ENCODE measurements at places on chromosomes 6 and 20. TPM values are rescaled to one million over a fixed set of nuclear protein-coding genes. Genes with fewer than 3 reads are reported as not detected.

The MROH8 gene
- 5.9 TPM for total RNA-seq

The GGTLC1 gene
- total RNA-seq: not detected

The CRISP2 gene
- not detected for total RNA-seq

The PGBD1 gene
- total RNA-seq: 1.9 TPM

The XKR7 gene
- 0.12 TPM for total RNA-seq

The FILIP1 gene
- not detected for total RNA-seq

The MRPL18 gene
- total RNA-seq: 44.7 TPM

GRCh38 chr6:108105571-108105970 lies 31.0 kb upstream of the OSTM1 start:
- DNase-seq: no peak

GRCh38 chr6:98215531-98215930 lies 618.8 kb upstream of the POU3F2 start:
- DNase-seq: no peak

GRCh38 chr6:111291336-111292259 lies 191.4 kb downstream of the REV3L start:
- DNase-seq: no peak

- DNase-seq: no peak
These were observed 43.9 kb downstream of the INSM1 start for GRCh38 chr20:20411836-20412235.

GRCh38 chr6:135753196-135753595 lies 98.3 kb upstream of the PDE7B start:
- DNase-seq: no peak

DNA sequence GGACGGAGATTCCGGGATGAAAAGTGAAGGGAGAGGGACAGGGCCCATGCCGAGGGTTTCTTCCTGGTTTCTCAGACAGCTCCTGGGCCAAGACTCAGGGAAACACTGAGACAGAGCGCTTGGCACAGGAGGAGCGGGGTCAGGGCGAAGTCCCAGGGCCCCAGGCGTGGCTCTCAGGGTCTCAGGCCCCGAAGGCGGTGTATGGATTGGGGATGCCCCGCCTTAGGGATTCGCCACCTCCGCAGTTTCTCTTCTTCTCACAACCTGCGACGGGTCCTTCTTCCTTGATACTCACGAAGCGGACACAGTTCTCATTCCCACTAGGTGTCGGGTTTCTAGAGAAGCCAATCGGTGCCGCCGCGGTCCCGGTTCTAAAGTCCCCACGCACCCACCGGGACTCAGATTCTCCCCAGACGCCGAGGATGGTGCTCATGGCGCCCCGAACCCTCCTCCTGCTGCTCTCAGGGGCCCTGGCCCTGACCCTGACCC lies 55.0 kb upstream of the HLA-A start:
- DNase-seq: peak; percentile 25

DNA sequence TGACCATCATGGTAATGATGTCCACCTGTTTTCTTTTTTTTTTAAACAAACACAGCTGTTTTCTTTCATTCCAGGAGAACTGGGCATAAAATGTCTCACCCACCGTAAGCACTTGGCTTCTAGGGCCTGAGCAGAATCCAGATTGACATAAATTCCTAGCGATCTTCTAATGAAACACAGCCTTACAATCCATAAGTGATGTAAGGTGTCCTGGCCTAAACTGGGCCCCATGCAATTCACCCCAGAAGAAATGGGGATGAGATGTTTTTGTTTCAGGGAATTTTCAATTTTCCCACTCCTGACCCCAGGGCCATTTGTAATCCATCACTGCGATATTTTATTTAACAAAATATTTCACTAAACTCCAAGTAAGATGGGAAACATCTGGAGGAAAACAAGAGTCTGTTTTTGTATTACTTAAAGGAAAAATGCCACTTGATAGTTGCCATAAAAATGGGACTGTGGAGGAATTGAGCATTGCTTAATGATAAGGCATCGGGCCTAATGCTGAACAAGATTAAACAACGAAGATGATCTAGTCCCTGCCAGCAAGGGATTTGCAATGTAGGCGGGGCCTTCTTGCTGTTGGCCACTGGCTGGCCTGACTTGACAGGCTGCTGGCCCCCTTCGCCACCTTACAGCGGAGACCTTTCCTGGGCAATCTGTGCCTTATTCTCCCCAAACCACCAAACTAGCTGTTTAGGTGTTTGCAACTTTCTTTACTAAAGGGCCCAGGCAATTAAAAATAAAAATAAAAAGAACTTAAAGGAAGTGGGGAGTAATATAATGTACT lies 183.7 kb downstream of the CD109 start:
- DNase-seq: no peak

DNA sequence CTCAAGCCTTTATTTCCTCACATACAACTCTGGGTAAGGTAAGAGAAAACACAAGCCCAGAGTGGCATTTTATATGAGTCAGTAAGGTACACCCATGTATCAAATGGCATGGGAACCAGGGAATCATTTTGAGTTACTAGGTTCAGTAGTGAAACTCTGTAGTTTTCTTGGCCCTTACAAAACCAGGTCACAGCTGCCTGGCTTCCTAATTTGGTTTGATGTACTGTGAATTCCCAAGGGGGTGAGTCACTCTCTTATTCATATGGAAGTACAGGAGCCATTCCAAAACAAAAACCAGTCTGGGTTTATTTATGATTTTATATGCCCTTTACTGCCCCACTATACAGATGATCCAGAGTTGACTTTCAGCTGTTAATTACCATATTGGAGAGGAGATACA lies 70.7 kb downstream of the PDE7B start:
- DNase-seq: no peak

DNA sequence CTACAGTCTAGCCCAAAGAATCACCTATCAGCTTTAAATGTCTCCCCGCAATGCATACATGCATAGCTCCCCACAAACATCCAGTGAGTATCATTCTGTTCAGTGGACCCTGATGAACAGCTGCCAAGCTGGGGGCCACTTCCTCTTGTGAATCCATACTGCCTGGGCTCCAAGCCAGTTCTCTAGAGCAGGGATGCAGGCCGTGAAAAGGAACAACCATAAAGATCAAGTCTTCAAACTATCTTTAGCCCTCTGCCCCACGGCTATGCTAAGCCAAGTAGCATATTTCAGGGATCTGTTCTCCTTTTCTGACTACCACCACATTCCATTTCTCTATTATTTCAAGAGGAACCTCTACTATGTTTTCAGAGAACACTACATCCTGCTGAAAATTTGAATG lies 191.7 kb upstream of the BTBD3 start:
- DNase-seq: no peak

DNA sequence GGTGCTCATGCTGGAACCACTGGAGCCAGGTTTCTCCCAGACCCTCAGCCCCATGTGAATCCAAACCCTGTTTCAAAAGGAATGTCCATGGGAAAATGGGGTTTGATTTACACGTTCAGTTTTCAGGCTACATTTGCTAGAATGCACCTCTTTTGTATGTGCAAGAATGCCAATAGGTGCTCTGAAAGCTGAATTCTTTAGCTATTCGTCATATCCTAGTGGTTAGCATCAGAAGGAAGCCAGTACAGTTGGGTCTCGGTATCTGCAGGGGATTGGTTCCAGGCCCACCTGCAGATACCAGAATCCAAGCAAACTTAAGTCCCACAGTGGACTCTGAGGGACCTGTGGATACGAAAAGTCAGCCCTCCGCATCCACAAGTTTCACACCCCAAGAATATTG lies 93.4 kb downstream of the UST start:
- DNase-seq: no peak

- DNase-seq: no peak
These were observed 48.6 kb downstream of the SLC2A10 start for GRCh38 chr20:46757754-46758678.

DNA sequence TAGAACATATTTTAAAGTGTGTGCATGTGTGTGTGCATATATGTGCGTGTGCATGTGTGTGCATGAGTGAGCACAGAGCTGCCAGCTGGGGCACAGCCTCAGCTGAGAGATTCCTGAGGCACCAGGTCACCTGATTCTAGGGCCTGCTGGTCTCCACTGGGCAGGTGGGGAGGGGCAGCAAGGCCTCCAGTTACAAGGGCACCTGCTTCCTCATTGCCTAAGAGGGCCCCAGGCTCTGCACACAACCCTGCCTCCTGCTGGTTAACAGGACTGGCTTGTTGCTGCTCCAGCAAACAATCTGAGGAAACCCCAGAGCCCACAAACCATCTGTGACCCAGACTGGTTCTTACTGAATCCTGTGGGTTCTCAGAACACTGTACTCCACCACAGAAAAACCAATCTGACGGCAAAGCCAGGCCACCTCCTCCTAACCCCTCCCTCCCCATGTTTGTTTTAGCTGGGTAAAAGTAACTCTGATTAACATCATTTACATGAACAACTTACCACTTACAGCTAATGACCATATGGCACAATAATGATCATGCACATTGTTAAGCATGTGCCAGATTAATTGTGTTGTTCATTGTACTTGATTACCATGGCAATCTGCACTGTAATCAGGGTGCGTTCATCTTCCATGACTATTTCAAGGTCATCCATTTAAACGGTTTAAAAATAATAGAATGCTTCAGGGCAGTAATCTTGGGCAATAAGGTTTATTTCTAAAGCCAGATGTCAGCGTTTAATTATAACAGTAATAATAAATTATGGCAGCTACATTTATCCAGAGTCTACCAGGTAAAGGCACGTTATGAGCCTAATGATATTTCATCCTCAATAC lies 23.1 kb upstream of the UBE2J1 start:
- DNase-seq: no peak

GRCh38 chr6:22068561-22069305 lies 228.1 kb downstream of the PRL start:
- DNase-seq: no peak

DNA sequence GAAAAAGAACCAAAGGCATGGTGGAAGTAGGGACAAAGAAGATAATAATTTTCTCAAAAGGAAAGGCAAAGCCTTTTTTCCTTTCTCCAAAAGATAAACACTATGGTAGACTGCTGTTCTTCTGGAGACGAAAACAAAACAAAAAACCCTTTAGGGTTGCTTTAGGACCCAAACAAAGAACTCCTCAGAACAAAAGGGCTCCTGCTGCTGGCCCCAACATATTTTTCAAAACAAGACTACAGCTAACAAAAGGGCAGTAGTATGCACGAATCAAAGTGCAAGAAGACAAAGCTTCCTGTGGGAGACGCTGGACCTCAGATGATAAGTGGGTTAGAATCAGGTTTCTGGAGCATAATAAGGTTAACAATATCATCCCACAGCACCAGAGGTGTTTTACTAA lies 15.8 kb downstream of the NCOA5 start:
- no peak for DNase-seq

DNA sequence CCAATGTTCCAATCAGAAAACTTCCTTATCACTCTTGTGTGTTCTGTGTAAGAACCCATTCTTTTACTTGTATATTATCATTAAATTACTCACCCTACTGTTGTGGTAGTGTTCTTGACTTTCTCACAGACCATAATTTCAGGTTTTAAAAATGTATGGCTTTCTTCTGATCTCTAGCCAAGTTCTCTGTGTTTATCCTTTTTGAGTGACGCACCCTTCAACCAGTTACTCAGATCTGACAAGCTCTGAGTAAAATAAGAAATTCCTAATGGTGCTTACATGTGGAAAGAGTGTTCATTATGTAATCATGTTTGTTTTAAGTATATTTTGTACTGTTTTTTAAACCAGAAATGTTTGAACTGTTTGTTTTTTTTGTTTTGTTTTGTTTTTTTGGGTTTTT lies 11.0 kb downstream of the TBPL1 start:
- DNase-seq: no peak

DNA sequence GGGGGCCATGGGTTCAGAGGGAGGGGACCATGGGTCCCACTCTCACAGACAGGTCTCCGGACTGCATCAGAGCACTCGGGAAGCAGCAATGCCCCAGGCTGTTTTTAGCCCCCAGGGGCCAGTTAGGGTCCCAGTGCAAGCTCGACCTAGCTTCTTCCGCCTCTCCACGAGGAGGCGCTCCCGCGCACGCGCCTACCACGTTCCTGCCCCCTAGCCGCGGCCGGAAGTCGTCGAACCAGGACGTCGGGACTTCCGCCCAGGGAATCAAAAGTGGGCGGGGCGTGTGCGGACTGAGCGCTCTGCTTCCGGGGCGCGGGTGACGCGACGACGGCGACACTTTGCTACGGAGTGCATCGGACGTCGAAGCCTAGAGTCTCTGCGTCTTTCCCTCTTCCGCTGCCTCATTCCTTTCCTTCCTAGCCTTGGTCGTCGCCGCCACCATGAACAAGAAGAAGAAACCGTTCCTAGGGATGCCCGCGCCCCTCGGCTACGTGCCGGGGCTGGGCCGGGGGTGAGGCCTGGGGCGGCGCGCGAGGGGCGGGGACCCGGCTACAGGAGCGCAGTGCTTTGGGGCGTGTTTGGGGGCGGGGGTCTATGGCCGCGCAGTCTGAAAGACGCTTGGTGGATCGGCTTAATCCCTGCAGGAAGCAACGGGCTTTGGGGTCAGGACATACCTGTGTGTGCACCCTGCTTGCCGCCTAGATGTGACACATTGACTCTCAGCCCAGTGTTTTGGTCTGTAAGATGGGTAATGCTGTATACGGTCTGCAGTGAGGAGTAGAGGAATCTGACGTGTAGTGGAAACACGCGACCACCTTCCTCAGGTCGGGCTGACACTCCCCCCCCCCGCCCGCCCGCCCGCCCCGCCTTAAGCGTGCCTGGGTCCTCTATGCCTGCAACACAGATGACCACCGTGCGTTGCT lies at the start of gene PRPF6:
Gene PRPF6 (plus strand): TSS at position 327 of the 923 bp plus-strand sequence. CDS start 114 bp downstream, at position 441.
- peak; percentile 90 for DNase-seq

DNA sequence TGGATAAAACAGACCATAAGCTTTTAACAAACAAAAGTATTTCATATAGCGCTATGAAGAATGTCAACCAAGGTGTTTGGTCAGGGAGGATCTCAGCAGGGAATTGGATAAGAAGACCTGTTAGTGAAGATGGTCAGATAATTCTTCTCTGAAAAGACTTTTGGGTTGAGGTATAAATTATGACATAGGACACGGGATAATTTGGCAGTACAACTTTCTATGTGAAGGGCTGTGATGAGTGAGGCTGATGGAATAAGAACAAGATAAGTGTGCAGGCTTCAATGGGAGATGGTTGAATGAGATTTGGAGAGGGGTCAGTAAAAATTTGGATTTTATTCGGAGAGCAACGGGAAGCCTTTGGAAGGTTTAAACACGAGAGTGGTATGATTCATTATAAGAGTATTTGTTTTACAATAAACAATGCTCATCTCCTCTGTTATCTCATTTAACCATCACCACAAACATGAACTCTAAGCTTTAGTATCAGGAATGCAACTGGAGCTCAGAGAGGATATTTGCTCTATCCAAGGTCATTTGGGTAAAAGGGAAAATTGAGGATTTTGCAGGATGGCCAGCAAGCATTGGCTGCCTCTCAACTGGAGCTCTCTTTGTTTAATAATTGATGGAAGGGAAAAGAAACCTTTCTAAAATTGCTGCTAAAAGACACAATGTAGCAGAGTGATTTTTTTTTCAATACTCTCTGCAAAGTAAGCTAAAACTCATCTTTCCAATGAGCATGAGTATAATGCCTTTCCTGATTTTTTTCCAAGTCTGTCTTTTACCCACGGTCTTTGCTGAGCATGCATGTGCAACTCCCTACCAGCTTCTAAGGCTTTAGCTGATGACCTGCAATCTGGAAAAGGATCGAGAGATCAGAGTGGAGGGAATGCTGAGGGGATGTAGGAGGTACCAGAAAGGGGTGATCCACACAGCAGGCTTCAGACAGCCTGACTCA lies 534.0 kb downstream of the CBLN4 start:
- no peak for DNase-seq
